ENCODE measurements at places on chromosomes 12 and 14.
A peak's percentile ranks its signal among the peaks of the same experiment; 100 is the strongest.

GRCh38 chr14:58131386-58131785 is 20.6 kb downstream of the ARMH4 start:
- DNase-seq = no peak

- no peak for DNase-seq
These were observed 1.4 kb upstream of the GTF2A1 start for GRCh38 chr14:81222126-81222525.

DNA sequence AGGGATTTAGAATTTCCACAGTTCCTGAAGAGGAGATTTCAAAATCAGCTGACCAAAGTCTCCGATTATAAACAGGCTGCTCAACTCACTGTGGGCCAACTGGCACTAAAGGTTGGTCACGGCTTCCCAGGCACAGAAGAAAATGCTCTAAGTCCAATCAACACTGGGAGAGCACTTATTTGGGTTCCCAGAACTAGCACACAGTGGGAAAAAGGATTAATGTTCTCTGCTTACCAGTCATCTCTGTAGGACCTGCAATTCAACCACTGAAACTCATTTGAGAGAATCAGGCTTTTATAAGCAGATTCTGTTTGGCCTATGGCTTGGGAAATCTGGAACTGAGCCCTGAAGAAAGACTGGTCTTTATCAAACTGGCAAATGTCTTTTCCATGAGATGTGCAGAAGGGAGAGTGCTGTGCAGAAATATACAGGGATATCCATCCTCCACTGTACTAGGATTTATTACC is 49.4 kb downstream of the ABCC9 start:
- DNase-seq = peak; percentile 59

GRCh38 chr12:75953312-75953906 is 78.2 kb downstream of the PHLDA1 start:
- no peak for DNase-seq

GRCh38 chr14:73739899-73740617 is 25.9 kb upstream of the PNMA1 start:
- DNase-seq = no peak

DNA sequence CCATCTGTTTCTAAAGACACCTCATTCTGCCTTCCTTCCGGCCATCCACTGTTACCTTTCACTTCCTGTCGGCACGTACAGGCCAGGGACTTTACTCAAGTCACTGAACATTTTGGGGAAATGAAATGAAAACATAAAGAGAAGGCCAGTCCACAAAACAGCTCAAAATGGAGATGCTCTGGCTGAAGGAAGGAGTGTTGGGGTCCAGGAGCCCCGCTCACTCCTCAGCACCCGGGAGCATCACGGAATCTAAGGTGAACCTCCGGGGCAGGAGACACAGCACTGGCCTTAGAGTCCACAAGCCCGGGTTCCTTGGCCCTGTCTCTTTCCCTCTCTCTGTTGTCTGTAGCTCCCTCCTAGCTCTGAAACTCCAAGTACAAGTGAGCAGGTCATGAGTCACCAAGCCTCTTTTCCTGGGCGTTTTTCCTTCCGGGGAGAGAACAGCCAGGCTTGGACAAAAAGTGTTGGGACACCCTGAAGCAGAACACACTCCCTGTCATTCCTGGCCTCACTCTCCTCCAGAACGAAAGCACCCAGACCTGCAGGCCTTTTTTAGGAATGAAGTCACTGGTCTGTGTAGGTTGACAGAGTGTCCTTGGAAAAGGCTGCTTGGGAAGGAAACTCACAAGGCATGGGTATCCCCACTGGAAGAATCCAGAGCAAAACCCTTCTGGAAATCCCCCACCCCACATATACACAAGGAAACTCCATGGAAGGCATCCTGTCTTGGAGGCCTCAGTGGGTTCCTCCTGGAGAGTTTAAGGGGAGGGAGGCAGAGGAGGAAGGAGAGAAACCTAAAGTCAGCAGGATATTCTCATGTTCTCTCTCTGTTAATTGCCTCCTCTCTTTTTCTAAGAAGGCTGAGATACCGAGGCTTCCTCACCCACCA is 245.3 kb downstream of the ZFP36L1 start:
- DNase-seq = peak; percentile 75

- no peak for DNase-seq
These were observed 27.6 kb downstream of the ETFBKMT start for GRCh38 chr12:31687101-31687527.

DNA sequence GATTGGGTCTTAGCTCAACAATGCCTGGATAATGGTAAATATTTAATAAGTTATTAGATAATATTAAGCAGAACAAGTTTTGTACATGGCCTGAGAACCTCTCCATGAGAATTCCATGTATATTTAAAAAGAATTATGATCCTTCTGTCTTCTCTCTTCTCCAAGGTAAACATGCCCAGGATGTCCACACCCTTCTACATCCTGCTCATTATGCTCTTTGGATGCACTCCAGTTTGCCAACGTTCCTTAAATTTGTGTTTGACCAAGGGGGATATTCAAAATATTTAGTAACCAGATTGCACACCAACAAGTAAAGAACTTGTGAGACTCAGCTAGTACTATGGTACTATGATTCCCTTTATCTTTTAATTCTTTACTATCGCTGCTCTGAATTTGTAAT is 44.8 kb upstream of the ERGIC2 start:
- no peak for DNase-seq

DNA sequence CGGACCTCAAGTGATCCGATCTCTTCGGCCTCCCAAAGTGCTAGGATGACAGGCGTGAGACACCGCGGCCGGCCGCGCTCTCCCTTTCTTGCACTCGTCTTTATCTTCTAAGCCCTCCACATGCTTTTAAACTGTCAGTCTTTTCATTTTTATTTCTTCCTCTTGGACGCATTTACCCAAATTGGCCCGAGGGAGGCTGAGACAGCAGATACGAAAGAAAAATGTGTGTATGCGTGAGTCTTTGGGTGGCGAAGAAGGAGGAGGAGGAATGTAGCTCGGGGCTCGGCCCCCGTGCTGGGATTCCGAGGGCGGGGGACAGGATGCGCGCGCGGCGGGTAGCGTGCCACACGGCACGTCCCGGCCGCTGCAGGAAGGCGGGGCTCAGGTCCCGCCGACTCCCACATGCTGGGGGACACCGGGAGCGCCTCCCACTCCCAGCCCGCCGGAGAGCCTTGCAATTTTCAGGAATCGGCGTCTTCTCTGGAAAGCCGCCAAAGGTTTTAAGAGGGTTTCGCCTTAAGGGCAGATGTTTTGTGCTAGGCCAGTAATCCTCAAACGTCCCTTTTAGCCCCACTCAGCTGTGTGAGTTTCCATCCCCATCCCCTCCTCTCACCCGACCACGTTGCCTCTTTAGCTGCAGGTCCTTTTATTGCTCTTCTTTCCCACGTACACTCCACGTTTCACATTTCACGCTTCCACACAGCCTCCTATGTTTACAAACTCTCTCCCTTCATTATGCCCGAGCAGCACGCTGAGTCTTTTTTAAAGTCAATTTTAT is 34.7 kb upstream of the SLC2A3 start:
- DNase-seq = peak; percentile 93

GRCh38 chr14:56217380-56218045 is 99.3 kb downstream of the PELI2 start:
- DNase-seq = no peak

GRCh38 chr14:78157494-78158437 is 12.4 kb upstream of the NRXN3 start:
- peak; percentile 35 for DNase-seq

DNA sequence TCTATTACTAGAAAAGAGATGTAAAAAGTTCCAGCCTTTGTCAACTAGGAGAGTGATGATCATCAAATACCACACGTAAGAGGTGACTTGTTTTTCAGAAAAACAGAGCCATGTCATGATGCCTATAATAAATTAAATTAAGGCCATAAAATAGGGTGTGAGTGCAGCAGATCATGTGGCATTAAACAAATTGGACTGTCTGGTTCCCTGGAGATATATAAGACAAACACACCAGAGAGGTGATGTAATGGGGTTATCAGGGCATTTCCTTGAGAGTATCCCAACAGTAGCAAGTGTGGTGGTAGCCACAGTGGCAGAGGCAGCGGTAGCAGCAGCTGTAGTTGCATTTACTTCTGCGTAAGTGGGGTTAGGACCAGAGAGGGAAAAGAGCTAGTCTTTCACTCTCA is 14.6 kb upstream of the GALNT6 start:
- no peak for DNase-seq

Measured in left cardiac atrium (tissue), 4 donors.